GM12878 (cell line): ENCODE measurements at places on chromosomes 1 and 21. TPM values are rescaled to one million over a fixed set of nuclear protein-coding genes. Genes with fewer than 3 reads are reported as not detected.

DNA sequence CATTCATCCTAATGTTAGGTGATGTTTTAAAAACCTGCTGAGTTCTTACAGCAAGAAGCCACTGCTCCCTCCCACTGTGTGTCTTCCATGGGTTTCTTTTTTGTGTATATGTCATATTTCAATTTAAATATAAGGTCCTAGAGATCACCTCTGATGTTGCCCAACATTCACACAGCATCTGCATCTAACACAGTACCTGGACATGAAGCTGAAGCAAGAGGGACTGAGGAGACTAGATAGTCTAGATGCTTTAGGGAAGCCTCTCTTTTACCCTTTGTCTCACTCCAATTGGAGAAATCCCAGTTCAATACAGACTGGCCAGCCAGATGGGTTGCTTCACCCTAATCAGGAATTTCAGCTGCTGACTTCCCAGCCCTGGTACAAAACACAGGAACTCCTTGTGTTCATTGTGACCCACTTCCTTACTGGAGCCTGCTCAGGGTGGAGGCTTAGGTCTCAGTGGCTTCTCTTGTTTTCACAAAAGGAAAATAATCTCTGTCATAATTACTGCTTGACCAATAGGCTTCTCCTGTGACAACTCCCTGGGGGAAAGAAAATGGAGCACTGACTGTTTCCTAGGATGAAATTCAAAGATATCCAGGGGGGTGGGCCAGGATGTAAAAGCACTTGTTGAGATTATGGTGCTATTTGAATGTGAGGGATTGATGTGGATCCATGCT, 17.3 kb downstream of the BTG2 start:
- DNase-seq = no peak

- no peak for DNase-seq
These were observed 154.5 kb downstream of the ACTL8 start for GRCh38 chr1:17909634-17910033.

DNA sequence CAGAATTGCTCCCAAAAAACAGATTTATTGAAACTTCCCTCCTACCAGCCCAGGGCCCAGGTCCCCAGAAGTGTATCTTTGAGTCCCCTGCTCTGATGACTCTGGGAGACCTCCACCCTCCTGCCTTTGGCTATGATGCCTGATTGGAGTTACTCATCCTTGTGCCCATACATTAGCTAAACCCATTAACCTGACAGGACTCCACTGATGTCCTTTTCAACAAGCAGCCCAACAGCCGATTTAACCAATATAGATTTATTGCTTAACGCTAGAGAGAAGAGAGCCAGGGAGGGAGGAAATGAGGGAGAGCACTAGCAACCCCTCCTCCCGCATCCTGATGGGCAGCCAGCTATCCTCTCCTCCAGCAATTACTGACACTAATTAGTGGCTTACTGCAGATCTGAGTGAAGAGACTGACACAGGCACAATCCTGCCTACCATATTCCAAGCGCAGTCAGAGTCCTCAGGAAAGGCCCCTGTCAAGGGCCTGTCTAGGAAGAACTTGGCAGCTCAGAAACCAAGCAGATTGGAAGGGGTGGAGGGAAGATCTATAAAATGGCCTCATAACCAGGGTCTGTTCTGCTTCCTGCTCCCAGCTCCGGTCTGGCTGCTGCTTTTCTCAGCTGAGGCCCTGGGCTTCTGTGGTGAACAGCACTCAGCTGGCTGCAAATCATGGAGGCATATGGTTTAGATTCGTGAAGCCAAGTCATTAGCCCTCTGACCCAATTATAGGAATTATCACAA, 484.5 kb upstream of the DAB1 start:
- no peak for DNase-seq

DNA sequence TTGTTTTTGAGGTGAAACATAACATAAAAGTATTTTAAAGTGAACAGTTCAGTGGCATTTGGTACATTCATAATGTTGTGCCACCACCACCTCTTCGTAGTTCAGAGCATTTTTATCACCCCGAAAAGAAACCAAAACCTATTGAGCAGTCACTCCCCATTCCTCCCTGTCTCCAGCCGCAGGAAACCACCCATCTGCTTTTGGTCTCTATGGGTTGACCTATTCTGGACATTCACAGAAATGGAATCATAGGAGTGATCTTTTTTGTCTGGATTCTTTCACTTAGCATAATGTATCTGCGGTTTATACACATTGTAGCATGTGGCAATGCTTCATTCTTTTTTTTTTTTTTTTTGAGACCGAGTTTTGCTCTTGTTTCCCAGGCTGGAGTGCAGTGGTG, 141.2 kb downstream of the VPS13D start:
- DNase-seq = no peak

The ZNF124 gene
- 10.2 and 11.8 TPM in 2 replicates for polyA plus RNA-seq

DNA sequence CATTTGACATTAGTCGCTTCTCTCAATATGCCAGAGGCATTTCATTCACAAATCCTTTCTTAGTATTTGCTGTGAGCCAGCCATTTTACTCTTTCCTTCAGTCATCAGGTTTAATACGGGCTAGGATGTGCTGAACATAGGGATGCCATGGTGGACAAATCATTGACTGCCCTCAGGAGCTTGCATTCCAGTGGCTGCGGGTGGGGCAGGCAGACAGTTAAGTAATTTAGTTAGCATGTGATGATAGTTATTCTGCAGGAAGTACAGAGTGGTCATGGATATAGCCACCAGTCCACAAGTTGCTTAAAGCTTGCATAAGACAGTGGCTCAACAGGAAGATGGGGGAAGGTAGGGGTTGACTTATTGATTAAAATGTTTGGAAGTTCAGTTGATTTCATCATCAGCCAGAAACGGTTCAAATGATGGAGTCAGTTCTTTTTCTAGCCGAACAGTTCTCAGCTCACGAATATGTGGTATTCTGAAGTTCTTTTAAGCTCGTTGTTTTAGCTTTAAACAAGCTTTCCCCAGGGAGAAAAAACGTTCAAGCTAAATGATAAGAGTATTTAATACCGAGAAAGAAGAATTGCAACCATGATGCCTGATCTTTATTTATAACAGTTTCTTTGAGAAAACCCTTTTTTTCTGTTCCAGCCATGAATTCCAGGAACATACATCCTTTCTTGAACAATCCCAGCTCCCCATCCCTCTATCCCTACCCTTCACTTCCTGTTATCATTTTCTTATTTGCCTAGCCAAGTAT, 1.4 kb downstream of the SLC22A15 start:
- no peak for DNase-seq

GRCh38 chr1:107183011-107183410, 42.2 kb downstream of the NTNG1 start:
- no peak for DNase-seq

DNA sequence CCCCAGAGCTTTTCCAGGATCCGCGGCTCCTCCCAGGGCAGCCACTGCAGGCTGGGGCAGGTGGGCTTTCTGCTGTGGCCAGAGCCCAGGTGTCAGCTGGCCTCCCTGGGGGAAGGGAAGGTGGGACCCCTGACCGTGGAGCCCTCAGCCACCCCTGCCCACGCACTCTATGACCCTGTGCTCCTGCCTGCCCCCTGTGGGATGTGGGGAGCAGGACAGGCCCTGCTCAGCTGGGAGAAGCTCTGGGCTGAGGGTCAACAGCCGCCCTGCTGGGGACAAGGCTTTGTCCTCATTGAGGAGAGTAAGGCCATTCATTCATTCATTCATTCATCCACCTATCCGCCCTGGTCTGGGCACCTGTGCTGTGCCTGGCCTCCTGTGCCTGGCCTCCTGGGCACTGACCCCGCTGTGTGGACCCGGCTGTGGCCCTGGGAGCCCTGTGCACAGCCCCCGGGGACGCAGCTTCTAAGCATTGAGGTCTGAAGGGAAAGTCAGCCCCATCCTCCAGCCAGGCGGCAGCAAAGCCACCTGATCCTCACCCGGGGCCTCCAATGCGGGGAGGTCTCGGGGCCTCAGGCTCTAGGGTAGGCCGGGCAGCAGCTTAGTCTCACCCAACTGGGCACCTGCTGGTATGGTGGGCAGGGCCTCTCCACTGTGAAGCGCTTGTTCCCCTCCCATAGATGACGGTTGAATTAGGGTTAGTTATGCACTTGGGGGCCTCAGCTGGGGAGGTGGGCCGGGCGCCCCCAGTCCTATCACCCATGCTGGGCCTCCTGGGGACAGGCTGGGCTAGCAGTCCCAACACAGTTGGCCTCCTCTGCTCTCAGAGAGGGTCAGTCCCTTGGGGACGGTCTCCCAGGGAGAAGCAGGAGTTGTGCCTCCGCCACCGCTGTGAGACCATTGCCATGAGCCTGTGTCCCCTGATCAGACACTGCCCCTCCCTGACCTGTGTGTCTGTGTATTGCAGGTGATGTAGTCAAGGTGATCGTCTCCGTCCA, 6.0 kb downstream of the TNFRSF14 start:
- DNase-seq = no peak

The CYP4X1 gene
- polyA plus RNA-seq = 0.06 TPM in 1 of 2 replicates, not detected in the other

DNA sequence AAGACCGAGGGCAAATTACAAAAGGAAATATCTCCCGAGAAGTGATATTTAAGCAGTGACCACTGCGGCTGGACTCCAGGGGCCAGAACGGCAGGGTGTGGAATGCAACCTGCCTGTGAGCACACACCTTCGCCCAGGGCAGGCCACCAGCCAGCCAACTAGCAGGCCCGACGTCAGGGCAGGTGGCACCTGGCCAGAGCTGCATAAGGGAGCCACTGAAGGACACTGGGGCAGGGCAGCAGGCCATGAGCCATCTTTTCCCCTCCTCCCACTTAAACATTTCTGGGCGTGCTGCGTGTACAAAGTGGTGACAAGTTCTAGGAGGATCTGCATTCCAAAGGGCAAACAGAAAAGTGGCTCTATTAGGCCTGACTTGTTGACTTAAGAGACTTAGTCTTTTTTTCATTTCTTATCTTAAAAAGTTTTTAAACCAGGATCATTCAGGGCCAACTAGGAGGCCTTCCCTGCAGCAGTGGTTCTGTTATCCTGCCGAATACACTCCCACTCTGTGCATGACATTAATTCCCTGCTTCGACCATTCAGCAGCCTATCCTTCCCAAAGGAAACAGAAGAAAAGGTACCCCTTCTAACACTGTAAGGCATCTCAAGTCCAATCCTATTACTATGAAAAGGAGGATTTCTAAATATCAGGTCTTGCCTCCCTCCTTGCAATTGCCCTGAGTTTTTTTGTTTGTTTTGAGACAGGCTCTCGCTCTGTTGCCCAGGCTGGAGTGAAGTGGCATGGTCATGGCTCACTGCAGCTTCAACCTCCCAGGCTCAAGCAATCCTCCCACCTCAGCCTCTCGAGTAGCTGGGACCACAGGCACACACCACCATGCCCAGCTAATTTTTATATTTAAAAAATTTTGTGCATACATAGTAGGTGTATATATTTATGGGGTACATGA, 96.3 kb downstream of the BCAR3 start:
- DNase-seq = no peak

DNA sequence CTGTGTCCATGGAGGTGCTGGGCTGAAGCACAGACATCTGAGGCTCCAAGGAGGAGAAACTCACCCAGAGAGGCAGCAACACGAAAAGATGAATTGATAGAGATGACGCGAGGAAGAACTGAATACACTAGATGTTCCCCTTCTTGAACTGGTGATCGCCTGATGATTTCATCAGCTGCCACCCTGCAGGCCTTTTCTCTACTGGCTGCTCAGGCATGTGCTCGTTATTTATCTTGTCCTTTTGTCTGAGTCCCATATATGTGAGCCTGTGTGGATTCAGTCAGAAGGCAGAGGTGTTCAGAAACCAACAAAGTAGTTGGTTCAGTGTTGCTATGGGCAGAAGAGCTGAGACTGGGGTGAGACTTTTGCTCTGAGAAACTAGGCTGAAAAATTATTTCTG, 104.2 kb downstream of the SPATA46 start:
- DNase-seq = no peak

The LCA5L gene
- polyA plus RNA-seq = 0.28 and 0.29 TPM in 2 replicates

- no peak for DNase-seq
These were observed 146.0 kb upstream of the IVNS1ABP start for GRCh38 chr1:185463011-185463410.

The LCE2B gene
- not detected in 2 replicates for polyA plus RNA-seq

DNA sequence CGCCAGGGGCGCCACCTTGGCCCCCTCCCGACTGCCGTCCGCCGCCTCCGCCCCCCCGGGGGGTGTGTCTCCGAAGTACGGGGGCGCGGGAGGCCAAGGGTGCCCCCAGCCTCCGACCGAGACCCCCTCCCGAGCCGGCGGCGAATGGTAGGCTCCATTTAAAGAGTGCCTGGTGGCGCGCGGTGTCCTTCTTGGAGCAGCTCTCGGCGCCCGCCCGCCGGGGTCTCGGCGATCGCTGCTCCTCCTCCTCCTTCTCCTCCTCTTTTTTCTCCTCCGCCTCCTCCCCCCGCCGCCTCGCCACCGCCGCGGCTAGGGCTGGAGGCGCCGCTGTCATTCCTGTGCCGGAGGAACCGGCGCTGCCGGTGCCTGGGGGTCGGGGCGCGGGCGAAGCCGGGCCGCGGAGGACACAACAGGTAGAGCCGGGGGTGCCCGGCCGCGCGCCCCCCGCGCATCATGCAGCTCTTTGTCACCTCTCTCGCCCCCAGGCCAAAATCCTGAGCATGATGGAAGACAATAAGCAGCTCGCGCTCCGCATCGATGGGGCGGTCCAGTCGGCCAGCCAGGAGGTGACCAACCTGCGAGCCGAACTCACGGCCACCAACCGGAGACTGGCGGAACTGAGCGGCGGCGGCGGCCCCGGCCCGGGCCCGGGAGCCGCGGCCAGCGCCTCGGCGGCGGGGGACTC, at the start of gene KAZN:
TSS of gene KAZN (plus strand) at position 188 of the 685 bp plus-strand sequence.
- no peak for DNase-seq

DNA sequence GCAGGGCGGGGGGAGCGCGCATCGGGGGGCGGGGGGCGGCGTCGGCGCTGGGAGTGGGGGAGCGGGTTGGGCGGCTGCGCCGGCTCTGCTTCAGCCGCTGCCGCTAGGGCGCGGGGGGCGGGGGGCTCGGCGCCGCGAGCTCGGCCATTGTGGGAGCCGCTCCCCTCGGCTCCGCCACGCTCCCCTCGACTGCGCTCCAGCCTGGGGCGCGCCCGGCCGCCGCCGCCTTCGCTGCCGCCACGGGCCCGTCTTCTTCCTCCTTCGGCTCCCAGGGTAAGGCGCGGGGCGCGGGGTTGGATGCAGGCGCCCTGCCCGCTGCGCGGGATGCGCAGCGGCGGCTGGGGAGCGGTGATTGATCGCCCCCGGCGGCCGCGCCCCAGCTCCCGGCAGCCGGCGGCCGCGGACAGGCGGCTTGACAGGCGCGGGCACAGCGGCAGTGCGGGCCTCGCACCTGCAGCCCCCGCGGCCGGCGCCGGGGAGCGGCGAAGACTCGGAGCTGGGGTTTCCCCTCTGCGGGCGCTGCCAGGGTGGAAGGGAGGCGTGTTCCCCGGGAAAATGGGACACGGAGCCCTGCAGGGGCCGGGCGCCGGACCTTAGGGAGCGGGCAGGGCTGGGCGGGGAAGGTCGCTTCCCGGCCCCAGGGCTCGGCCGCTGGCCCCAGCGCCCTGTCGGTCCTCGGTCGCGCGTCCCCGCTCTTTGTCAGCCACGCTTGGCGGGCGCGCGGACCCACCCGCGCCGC, 55.3 kb downstream of the NDUFS5 start:
- no peak for DNase-seq

GRCh38 chr21:38790961-38791360, 14.8 kb upstream of the ETS2 start:
- DNase-seq = no peak
